H1 (cell line): ENCODE measurements at places on chromosomes 5 and 9.
A peak's percentile ranks its signal among the peaks of the same experiment; 100 is the strongest.

GRCh38 chr9:71680189-71680980 is 87.9 kb downstream of the CEMIP2 start:
- no peak for DNase-seq

GRCh38 chr5:640461-641330 is 28.6 kb downstream of the CEP72 start:
- DNase-seq = peak; percentile 31

GRCh38 chr9:136697821-136698526 is 10.7 kb upstream of the AGPAT2 start:
- no peak for DNase-seq

GRCh38 chr9:23431459-23431858 is 394.6 kb downstream of the ELAVL2 start:
- no peak for DNase-seq

DNA sequence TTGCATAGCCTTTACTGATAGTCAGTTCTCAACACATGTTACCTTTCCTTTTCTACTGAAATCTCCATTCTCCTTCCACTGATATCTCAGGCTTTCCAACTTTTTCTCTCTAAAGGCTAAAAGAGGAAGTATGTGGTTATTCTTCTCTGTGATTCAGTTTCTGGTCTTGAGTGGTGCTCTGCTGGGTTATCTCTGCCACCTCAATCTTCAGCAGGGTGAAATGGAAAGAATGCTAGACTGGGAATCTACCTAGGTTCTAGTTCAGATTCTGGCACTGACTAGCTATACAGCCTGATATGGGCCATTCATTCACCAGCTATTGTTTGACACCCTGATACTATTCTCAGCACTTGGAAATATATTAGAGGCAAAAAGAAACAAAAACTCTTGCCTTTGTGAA is 124.9 kb upstream of the GRIA1 start:
- DNase-seq = no peak

DNA sequence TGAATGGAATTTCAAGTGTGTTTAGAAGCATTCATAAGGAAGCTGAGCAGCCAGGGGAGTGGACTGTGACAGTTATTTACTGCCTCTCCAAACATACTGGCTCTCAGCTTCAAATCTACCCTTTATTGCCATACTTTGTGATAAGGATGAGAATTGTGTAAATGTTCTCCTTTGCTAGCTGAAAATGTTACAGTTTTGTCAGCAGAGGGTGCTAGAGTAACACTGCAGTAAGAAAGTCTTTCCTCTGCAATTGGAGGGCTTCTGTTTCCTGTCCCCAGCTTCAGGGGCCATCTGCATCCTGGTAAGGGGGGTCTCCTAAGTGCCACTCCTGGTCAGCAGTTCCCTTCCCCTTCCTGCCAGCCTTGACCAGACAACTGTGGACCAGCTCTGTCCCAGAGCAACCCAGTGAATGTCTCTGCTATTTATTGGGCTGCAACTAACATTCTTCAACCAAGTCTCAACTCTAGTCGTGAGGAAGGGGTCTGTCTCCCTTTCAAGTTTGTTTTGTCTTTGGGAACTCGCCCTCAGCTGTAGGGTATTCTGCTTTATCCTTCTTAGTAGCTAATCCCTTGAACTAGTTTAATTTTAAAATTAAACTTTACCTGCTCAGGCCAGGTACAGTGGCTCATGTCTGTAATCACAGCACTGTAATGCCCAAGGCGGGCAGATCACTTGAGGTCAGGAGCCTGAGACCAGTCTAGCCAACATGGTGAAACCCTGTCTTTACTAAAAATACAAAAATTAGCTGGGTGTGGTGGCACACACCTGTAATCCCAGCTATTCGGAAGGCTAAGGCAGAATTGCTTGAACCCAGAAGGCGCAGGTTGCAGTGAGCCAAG is 45.3 kb downstream of the RAPGEF6 start:
- DNase-seq = peak; percentile 56

GRCh38 chr5:132886064-132886823 is 12.8 kb downstream of the LEAP2 start:
- DNase-seq = no peak

GRCh38 chr9:96719921-96720320 is 58.0 kb downstream of the ZNF510 start:
- no peak for DNase-seq

DNA sequence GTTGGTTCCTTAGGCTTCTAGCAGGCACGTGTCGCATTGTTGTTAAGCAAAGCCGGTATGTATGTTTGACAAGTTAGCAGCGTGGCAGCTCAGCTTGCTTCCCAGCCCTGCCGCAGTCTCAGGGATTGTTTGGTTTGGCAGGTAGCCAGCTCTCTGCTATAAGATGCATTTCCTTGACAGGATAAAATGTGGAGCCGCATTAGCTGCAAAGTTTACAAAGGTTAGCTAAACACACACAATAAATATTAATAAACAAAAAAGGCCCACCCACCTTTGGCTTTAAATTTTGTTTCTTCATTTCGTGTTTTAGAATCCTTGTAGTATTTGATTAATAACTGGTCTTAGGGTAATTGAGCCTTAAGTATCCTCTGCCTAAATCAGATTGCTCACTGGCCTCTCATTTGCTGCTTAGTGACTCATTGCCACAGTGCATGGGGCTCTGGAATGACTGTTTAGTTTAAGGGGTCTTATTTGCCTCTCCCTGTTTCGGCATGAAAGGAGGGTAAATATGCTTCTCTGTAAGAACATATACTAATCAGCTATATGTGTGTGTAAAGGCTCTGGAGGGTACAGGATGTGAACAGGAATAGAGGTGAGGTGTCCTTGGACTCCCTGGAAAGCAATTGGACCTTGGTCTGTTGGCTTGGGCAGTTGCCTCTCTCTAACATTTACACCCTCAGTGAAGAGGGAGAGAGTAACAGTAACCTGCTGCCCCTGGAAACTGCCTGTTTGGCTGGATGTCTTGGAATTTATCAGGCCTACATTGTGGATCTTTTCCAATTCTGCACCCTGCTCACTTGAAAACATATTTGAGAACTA is 122.0 kb downstream of the GDNF start:
- no peak for DNase-seq

DNA sequence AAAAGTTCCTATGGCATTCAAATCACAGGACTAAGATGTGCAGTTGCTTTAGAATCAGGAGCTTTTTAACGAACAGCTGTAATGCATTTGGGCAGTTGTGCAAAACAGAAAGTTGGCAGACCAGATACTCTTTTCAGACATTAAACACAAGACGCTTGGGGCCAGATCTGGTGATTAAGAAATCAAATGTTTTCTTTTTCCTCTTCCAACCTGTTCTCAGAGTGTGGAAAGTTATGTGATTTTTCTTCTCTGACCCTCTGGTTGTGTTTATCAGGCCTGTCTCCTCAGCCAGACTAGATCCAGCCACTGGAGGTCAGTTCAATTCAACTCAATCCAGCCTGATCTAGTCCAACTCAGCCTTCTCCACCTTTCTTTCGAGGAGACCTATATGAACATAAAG is 298.5 kb upstream of the PCSK5 start:
- DNase-seq = no peak

- DNase-seq = no peak
These were observed 10.4 kb upstream of the WNK2 start for GRCh38 chr9:93173365-93174051.

- no peak for DNase-seq
These were observed 216.3 kb downstream of the KIAA0825 start for GRCh38 chr5:94402096-94402495.

- no peak for DNase-seq
These were observed 21.2 kb downstream of the MAST4 start for GRCh38 chr5:66617226-66617861.

DNA sequence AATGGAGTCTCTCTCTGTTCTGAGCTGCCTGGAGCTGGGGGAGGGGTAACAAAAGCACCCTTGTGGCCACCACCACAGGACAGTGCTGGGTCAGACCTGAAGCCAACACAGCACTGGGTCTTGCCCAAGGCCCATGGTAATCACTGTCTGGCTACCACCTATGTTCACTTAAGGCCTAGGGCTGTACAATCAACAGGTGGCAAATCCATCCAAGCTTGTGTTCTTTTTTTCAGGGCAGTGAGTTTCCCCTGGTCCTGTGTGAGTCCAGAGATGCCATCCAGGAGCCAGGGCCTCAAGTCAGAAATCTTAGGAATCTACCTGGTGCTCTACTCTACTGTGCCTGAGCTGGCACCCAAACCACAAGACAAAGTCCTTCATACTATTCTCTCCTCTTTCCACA is 20.1 kb upstream of the OTP start:
- no peak for DNase-seq

GRCh38 chr5:168592014-168592368 is 12.8 kb upstream of the PANK3 start:
- DNase-seq = no peak

DNA sequence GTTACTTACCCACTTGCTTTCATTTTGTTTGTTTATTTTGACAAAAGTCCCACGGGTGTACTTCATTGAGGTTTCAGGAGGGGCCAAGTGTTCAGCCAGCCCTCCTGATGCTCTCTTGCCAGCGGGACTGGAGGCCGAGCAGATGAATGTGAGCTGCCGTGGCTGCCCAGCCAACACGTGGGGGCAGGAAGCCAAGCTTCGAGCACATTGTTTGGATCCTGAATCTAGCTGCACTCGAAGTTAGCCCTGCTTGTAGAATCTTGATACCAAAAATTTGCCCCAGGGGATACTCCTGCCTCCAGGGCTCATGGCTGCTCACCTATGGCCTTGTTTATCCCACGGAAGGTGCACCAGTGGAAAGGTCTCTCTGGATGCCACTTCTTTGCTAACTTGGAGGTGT is 49.3 kb downstream of the RASGEF1C start:
- DNase-seq = no peak

DNA sequence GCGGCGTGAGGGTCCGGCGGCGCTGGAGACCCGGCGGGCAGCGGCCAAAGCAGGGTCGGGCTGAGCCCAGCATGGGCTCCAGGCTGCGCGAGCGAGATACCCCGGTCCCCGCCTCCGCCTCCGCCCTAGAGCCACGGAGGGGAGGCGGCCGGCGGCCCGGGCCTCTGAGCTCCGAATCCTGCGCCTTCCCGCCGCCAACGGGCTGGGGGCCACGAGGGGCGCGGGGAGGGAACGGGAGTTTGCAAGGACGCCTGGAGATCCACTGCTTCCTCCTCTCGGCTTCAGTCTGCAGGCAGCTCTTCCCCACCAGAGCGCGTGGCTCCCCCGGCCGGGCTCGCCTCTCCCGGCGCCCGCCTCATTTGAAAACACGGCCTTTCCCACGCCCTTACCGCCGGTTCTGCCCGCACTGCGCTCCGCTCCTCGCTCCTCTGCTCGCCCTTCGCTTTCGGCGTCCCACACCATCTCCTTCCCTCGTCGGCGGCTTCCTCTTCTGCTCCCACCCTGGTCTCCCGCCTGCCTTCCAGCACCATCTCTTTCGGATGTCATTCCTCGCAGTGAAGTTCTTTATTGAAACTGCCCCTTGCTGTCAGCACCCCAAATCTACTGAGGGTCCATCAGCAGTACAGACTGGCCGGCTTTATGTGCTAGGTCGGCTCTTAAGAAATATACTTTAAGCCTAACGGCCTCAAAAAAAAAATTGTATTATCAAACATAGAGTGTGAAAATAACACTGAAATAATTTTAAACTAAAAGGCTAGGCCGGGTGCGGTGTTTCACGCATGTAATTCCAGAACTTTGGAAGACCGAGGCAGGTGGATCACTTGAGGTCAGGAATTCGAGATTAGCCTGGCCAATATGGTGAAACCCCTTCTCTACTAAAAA is 105.0 kb upstream of the FAM120A start:
- no peak for DNase-seq

DNA sequence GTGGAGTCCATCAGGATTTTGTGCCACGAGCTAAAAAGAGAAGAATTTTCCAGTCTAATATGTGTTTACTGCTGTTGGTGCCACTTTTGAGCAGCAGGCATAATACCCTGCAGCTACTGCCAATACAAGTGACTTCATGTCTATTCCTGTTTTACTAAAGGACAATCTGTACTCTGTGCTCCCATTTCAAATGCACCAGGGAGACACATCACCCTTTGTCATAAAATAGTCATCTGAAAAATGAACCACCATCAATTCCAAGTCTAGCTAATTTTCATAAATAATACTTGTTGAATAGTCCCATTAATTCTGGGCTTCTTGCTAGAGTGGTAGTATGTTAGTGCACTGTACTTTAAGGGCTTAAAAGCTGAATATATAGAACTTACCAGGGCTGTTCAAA is 8.9 kb upstream of the PKD2L2 start:
- no peak for DNase-seq

DNA sequence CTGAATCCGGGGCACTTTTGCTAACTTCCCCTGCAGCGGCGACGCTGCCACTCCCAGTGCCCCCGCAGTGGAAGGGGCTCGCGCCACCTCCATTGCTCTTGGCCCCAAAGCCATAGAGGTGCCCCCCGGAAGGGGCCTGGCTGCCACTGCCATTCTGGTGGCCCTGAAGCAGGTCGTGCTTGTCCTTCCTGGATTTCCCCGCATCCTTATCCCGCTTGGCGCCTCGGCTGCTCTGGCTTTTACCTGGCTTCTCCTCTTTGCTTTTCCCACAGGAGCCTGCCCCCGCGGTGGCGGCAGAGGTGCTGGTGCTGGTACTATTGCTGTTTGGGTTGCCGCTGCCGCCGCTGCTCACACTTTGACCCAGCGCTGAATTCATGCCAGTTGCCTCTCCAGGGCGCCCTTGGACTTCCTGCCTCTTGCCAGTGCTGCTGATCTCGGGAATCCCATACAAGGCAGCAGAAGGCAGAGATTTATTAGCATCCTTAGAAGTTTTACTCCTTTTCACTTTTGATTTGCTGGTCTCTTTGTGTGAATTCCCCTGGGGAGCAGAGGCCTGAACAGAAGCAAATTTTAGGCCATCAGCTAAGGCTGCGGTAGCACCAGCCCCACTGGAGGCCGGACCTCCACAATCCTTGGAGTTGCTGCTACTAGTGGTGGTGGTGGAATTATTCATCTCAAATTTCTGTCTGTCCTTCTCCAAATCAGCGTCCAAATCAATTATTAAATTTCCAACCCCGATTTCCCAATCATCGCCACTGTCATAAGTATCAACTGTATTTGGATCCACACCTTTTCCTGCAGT is 2.1 kb downstream of the ZNF608 start:
- peak; percentile 57 for DNase-seq

- peak; percentile 78 for DNase-seq
These were observed at the start of gene FST for GRCh38 chr5:53480416-53481158. TSS of gene FST (plus strand) at chr5:53480629. CDS start at chr5:53480792, 163 bp downstream.

DNA sequence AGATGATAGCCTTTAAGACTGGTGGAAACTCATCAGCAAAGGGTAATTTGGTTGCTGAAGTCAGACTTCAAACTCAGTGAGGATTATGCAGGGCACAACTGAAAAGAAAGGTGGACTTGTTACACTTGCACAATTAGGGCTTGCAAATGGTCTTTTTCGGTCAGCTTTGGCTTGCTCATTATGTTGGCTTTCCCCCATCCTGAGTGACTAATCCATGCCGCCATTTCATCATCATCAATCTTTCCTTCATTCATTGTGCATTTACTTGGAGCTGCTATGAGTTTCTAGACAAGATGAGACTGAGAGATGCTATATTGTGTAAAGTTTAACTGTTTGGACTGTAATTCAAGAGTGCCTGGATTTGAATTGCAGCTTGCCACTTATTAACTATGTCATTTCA is 134.8 kb upstream of the PPP1R2B start:
- DNase-seq = no peak

DNA sequence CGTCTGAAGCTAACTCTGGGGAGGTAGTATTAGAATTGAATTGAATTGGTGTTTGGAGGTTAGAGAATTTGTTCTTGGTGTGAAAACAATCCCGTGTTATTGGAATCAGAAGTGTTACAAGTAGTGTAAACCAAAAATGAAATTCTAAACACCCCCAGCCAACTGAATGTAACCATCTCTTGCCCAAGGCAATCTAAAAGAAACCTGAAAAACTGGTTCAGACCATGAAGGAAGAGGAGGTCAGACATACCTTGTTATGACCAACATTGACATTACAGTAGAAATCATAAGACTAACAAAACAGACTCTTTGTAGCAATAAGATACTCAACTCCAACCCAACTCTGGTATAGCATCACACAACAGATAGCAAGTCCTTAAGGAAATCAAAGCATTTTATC is 159.0 kb downstream of the TUSC1 start:
- no peak for DNase-seq
